Activated CD4-positive, CD25-positive, alpha-beta regulatory T cell (primary cell): ENCODE measurements at places on chromosomes 4 and X.

- no peak for DNase-seq
Measured at GRCh38 chr4:30948653-30949052, 228.5 kb downstream of the PCDH7 start.

GRCh38 chrX:131739823-131740222, 195.9 kb downstream of the OR13H1 start:
- DNase-seq, result no peak

DNA sequence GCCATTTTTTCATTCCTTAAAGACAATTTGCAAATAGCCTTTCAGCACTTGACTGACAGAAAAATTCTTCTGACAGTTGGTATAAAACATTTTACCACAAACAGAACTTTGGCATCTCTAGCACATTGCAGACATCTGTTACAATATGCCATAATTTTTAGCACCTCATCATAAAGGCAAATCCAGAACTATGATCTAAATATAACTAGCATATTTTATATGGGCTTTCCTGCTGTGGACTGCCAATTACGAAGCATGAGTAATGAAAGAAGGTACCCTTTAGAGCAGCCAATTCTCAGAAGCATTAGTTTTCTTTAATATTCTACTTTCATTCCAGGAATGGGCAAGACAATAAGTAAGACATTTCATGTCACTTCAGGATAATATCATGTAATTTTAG, 647.4 kb upstream of the GALNT7 start:
- no peak for DNase-seq

- DNase-seq, result no peak
Measured at GRCh38 chrX:41823402-41823801, 99.4 kb downstream of the GPR82 start.

DNA sequence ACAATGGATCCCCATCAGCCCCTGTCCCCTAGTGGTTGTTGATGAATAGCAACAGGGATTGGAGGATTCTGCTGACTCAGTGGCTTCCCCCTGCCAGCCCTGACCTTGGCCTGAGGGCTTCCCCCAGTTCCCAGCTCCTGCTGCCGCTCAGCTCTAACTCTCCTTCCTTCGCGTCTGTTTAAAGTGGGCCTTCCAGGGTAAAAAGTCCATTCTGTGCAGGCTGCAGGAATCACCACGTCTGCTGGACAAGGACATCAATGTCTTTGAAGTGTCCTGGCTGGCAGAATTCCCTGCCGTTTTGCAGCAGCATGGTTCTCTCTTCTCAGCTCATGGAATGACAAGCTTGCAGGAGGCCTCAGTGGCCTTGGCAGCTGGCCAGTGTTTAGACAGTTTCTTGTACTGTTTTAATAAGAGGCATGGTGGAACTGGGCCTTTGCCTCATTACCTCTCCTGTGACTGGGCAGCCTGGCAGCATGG, 152.5 kb upstream of the STX18 start:
- DNase-seq, result no peak

DNA sequence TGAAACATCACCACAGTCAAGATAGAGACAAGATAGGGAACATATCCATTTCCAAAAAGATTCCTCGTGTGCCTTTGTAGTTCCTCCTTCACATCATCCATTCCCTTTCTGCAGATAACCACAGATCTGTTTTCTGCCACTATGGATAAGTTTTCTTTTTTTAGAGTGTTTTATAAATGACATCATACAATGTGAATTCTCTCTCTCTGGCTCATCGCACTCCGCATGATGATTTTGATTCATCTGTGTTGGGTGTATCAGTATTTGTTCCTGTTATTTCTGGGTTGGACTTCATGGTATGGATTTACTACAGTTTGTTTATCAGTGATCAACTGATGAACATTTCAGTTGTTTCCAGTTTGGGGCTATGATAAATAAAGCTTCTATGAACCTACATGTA, 23.2 kb upstream of the ANXA3 start:
- no peak for DNase-seq

GRCh38 chrX:149286940-149287349, 218.2 kb downstream of the IDS start:
- peak; percentile 1 for DNase-seq

GRCh38 chrX:39096599-39096998, 295.3 kb downstream of the MID1IP1 start:
- no peak for DNase-seq

- DNase-seq, result no peak
Measured at GRCh38 chr4:63222466-63222865, 1186.8 kb downstream of the TECRL start.

DNA sequence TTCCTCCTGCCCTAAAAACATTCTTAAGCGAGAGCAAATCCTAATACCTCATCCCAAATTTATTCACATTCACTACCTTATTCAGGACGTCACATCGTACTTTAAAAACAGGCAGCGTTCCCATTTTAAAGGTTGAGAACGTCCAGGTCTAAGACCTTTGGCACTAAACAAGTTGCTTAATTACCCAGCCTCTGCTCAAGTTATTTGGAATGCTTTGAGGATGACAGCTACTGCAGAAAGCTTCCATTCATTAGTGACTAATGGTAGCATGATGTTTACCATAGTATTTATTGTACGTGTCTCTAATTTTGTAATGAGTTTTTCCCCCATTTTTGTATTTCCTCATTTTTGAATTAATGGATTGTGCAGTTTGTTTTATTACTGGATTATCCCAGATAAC, 1.5 kb downstream of the USP38 start:
- DNase-seq, result no peak

GRCh38 chr4:156186111-156186510, 232.4 kb upstream of the CTSO start:
- no peak for DNase-seq

DNA sequence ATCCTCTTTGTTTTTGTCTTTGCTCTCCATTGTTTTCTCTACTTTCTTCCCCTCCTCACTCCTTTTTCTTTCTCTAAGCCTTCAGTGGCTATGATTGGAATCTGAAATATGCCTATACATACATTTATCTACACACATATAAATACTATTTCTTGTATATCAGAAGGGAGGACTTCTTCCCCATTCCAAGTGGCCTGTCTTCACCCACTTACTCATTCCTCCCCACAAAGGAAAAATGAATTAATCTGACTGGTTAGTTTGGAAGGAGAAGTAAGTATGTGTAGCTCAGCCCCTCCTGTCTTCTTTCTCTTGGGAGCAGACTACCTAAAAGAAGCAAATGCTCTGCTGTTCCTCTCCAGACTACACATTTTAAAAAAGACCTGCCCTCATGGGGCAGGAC, 17.7 kb downstream of the GUCY2F start:
- DNase-seq, result no peak
